Inflammatory macrophage treated with lipopolysaccharide for 4 hours (primary cell): ENCODE measurements at places on chromosomes 6 and 20.

GRCh38 chr6:25277857-25278256, 1.3 kb upstream of the CARMIL1 start:
- DNase-seq: no peak

- DNase-seq: no peak
These were observed 28.6 kb downstream of the ORC3 start for GRCh38 chr6:87618531-87618930.

GRCh38 chr6:132096245-132096644, 145.1 kb upstream of the CCN2 start:
- no peak for DNase-seq

GRCh38 chr20:4585104-4585753, 136.5 kb upstream of the PRND start:
- DNase-seq: peak; percentile 83

- no peak for DNase-seq
These were observed 63.7 kb downstream of the ALDH5A1 start for GRCh38 chr6:24558516-24558915.

DNA sequence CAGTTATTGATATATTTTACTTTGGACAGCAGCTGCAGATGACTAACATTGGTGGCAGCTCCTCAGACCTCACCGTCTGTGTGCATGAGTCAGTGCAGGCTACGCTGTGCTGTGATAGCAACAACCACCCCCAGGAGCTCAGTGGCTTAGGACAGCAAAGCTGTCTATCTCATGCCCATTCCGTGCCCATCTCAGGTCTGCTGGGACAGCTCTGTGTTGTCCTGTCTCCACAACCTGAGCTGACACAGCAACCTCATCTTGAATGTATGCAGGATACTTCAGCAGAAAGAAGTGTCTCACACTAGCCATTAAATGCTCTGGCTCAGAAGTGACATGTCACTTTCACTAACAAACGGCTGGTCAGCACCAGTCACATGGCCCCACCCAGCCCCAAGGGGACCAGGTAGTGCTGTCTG, 47.7 kb downstream of the BANF2 start:
- no peak for DNase-seq

GRCh38 chr6:169849396-169849795, 98.0 kb downstream of the ERMARD start:
- no peak for DNase-seq

DNA sequence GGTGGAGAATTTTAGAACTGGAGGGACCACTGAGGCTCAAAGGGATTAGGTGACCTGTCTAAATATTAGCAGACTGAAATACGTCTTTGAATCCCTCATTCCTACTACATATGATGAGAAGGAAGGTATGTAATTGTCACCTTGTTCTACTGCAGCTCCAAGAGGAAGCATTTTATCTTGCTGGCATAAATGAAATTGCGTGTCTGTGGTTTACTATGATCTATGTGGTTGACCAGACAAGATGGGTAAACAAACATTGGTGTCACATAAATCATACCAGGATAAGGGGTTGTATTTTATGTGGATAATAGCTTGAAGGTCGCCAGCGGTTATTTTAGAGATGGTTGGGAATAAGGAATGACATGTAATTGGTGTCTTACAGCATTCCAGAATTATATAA, 78.2 kb downstream of the LAMA4 start:
- no peak for DNase-seq

DNA sequence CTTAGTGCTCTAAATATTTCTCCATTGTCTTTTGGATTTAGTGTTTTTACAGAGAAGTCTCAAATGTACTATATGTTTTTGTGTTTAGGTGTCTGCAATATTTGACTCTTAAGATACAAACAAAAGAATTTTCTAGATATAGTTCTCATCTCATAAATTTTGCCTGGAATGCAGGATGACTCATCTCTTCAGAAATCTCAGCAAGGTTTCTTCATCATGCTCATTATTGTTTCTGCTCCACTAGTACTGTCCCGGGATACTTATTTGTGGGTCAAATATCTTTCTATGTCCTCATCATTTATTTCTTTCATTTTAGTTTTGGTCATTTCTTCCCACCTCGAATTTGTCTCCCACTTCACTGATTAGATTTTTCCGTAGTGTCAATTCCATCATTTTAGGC, 9.5 kb downstream of the AHI1 start:
- no peak for DNase-seq

DNA sequence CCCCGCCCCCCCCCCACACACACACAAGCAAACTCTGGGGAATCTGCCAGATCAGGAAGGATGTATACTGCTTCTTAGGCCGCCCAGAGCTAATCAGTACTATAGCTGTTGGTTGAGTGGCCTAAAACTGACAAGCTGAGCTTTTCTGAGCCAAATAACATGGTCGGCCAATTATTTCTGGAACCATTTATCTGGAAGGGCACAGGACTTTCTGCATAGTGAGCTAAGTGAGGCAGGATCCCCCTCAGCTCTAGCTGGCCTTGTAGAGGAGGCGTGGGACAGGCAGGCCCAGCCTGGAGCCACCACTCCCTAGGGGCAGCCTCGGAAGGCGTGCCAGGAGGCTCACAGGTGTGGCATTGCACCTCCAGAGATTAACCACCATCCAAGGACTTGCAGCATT, 200.1 kb downstream of the TMEM242 start:
- no peak for DNase-seq

DNA sequence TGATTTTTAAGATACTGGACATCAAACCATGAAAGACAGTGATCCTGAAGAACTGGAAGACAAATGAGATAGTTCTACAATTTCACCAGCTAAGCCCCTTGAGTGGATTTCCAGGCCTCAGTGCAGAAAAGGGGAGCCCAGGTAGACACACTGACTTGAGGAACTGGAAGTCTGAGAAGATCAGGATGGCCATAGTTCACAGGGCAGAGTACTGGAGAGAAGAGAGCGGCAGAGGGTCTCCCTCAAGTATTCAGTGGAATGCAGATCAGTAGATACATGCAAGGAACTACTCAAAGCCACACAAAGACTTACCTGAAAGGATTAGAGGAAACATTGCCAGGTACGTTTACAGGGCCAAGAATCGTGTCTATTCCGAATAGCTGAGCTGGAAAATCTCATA, 224.3 kb downstream of the LRFN2 start:
- DNase-seq: no peak

DNA sequence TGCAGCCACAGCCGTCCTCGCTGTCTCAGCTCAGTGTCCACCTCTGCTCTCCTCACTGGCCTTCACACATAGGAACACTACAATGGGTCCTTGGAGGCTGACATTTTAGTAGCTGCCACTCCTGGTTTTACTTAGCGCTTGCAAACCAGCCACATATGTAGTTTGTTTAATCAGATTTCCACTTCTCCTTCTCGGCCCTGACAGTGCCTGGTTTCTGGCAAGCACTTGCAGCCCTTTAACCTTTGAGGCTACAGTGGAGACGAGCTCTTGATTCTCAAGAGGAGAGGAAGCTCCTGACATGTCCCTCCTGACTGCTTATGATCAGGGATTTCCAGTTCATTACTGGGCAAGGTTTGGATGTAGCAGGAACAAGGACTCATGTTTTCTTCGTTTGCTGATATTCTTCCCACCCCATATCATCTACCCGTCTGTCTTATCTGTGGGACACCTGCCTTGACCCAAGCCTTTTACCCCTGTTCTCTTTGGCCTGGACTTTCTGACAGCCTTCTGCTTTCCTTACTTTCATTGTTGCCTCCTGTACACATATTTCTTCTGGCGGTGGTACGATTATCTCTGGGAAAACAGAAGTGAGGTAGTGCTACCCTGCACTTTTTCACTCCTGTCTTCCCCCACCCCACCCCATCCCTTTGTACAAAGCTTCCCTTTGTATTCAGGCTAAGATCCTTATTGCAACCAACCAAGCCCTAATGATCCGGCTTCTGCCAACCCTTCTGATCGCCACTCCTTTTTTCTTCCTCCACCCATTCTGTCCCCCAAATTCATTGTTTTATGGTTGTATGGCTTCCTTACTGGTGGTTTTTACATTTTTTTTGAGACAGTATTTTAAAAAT, 31.2 kb downstream of the CEP43 start:
- no peak for DNase-seq

DNA sequence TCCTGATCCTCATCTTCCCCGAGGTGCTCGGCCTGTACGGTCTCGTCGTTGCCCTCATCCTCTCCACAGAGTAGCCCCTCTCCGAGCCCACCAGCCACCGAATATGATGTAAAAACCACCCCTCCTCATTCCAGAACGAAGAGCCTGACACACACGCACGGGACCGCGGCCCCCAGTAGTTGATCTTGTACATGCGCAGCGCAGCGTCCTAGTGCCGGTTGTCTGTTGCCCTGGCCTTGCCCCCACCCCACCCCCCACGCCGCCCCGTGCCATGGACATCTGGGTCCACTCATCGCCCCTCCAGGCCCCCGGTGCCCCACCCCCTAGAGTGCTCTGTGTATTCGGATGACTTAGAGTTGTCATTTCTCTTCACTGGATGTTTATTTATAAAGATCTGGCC, 5.2 kb upstream of the PRPH2 start:
- no peak for DNase-seq

GRCh38 chr6:147903321-147903720, 394.8 kb downstream of the SAMD5 start:
- no peak for DNase-seq

GRCh38 chr6:1942834-1943233, 302.6 kb downstream of the GMDS start:
- DNase-seq: no peak

GRCh38 chr20:60634491-60635172, 617.4 kb upstream of the CDH4 start:
- DNase-seq: no peak

DNA sequence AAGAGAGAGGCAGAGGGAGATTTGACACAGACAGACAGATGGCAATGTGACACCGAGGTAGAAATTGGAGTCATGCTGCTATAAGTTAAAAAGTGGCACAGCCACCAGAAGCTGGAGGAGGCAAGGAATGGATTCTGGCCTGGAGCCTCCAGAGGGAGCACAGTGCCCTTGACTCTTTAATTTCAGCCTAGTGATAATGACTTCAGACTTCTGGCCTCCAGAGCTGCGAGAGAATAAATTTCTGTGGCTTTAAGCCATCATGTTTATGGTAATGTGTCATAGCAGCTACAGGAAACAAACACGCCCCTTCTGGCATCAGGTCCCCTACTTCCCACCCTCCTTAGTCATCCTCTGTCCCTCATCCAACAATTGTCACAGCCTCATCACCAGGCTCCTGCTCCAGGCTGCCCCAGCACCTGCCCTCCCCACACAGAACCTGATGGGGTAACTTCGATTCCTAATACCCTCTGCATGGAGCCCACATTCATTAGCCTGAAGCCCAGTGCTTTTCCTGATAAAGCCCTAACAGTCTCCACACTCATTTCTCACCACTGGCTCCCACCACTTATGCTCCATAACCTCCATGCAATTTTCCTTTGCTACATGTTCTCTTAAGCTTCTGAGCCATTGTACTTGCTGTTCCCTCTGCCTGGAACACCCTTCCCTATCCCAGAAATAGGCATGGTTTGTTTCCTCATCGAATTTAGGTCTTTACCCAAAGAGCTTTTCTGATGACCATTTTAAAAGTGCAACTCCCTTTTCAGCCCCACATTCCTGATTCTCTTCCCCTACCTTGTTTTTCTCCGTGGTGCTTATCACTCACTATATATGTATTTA, 69.7 kb upstream of the TOX2 start:
- no peak for DNase-seq

- no peak for DNase-seq
These were observed 55.7 kb downstream of the PCSK2 start for GRCh38 chr20:17282501-17282900.

DNA sequence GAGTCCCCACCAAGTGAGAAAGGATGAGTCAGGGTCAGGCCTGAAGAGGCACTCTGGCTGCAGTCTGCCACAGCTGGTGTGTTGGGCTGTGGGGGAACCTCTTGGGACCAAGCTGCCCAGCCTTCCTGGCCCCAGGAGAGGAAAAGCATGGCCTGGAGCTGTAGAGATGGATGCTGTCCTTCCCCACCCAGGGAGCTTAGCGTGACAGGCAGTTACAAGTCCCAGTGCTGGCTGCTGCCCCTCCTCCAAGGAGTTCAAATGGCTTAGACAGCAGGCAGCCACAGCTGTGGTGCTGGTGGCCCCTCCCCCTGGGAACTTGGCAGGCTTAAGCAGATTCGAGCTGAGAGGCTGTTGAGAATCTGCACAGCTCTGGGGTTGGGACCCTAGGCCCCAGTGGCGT, 253.2 kb downstream of the PLCB1 start:
- no peak for DNase-seq

GRCh38 chr6:155419161-155419560, 36.5 kb downstream of the NOX3 start:
- DNase-seq: no peak

- DNase-seq: no peak
These were observed 176.9 kb downstream of the MTFR2 start for GRCh38 chr6:136073216-136073615.

GRCh38 chr6:156832231-156832647, 55.1 kb downstream of the ARID1B start:
- no peak for DNase-seq

- DNase-seq: peak; percentile 56
These were observed 159.8 kb downstream of the ZFP64 start for GRCh38 chr20:52031563-52032303.

GRCh38 chr6:93295631-93296030, 123.7 kb downstream of the EPHA7 start:
- no peak for DNase-seq

DNA sequence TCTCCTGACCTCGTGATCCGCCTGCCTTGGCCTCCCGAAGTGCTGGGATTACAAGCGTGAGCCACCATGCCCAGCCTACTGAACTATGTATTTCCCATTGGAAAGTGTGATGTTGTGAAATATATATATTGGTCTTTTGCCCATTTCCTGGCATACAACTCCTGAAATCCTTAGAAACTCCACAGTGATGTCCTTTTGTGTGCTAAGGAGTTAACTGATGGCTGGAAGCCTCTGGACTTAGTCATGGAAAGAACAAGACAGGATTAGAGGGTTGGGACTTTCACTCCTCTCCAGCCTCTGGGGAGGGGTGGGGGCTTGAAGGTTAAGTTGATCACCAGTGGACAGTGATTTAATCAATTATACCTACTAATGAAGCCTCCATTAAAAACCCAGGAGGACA, 7.1 kb downstream of the PANK2 start:
- DNase-seq: no peak

DNA sequence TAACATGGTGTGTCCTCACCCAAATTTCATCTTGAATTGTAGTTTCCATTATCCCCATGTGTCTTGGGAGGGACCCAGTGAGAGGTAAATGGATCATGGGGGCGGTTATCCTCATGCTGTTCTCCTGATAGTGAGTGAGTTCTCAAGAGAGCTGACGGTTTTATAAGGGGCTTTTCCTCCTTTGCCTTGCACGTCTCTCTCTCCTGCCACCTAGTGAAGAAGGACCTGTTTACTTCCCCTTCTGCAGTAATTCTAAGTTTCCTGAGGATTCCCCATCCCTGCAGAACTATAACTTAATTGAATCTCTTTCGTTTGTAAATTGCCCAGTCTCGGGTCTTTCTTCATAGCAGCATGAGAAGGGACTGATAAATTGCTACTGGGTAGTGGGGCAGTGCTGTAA, 789.3 kb downstream of the FRK start:
- DNase-seq: no peak

GRCh38 chr6:147418523-147418922, 90.0 kb upstream of the SAMD5 start:
- no peak for DNase-seq

- DNase-seq: no peak
These were observed 264.5 kb downstream of the CD83 start for GRCh38 chr6:14381829-14382677.

- no peak for DNase-seq
These were observed 54.7 kb upstream of the GGTLC1 start for GRCh38 chr20:24043294-24043693.
